ENCODE measurements at places on chromosomes 13 and 19.

- DNase-seq = no peak
Observed at GRCh38 chr13:30025351-30025750, 174.9 kb upstream of the UBL3 start.

GRCh38 chr19:8615024-8615423, 4.5 kb upstream of the ADAMTS10 start:
- DNase-seq = no peak

- no peak for DNase-seq
Observed at GRCh38 chr13:24222756-24223155, 62.2 kb downstream of the SPATA13 start.

DNA sequence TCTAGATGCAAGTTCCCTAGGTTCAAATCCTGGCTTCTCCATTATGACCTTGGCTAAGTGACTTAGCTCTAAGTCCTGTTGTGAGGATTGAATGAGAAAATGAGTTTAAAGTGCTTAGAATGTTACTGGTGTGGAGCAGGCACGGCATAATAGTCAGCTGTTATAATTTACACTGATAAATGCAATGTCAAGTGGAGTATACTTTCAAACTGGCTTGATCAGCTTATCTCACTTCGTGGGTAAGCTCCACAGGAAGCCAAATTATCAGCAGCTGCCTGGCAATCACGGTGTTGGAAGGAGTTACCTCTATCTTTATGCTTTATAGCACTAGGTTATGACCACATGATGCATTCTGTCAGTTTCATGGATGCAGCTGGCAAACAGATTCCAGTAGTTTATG, 272.8 kb downstream of the OLFM4 start:
- DNase-seq = no peak

DNA sequence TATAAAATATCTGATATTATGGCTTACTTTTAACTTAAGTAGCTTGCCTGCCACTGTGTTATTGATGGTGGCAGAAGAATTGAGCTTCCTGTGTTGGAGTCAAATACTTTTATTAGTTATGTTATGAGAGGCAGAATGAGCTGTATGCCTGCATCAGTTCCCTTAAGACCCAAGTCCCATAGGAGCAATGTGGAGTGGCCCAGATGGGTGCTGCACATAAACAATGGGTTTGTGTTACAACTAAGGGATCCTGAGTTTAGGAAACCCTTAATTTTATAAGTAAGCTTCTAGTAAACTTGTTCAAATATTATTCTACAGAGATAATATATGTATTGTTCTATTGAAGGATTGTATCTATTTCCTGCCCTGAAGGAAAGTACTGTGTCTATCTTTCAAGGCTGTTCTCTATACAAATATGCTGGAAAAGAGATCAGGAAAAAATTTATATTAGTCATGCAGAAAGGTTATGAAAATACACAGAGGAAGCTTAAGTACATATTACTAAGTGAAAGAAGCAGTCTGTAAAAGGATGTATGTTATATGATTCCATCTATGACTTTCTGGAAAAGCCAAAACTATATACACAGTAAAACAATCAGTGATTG, 2018.0 kb upstream of the PCDH20 start:
- DNase-seq = peak; percentile 38

DNA sequence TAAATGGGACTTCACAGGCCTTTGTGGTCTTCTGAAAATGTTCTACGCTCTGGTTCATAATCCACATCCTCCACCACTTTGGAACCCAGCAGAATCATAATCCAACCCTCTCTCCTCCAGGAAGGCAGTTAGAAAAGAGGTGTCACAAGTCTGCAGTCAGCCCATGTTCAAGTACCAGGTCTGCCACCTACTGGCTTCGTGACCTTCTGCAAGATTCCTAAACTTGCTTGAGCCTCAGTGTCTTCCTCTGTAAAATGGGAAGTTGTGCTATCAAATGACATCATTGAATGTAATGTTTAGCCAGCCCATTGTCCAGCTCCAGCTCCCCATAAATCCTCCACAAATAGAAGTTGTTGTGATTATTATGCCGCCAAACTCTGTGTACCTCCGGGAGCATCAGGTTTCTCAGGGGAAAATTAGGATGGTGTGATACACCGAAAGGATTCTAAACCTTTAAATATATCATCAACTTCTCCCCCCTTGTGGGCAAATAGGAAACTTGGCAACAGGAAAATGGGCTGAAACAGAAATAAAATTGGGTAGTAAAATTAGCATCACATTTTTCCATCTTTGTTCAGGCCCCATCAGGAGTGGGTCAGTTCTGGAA, 109.7 kb downstream of the NUFIP1 start:
- peak; percentile 78 for DNase-seq

GRCh38 chr13:98035373-98035772, 81.9 kb downstream of the IPO5 start:
- no peak for DNase-seq

All from fibroblast of pulmonary artery (primary cell).